Esophagus (tissue), 2 donors: ENCODE measurements at places on chromosomes 13 and 19. TPM values are rescaled to one million over a fixed set of nuclear protein-coding genes. Genes with fewer than 3 reads are reported as not detected.

Gene SBSN
- 1,191 TPM for polyA plus RNA-seq

Gene DLL3
- polyA plus RNA-seq = not detected

Gene ZNF880
- polyA plus RNA-seq = 5.7 TPM

Gene GAPDHS
- polyA plus RNA-seq = not detected

Gene NOVA2
- 1.0 TPM for polyA plus RNA-seq

Gene ZNF486
- polyA plus RNA-seq = 0.88 TPM

Gene ARHGAP33
- polyA plus RNA-seq = 20.8 TPM

Gene LRRC8E
- polyA plus RNA-seq = 4.7 TPM

Gene KCNJ14
- 0.54 TPM for polyA plus RNA-seq

Gene CCDC169
- polyA plus RNA-seq = 0.12 TPM

Gene CEACAM1
- polyA plus RNA-seq = 38.8 TPM

Gene CELF5
- 0.16 TPM for polyA plus RNA-seq

Gene BEST2
- 0.06 TPM for polyA plus RNA-seq

Gene SHISA7
- 0.01 TPM for polyA plus RNA-seq

Gene GSK3A
- polyA plus RNA-seq = 32.9 TPM

Gene ZNF563
- polyA plus RNA-seq = 1.7 TPM

Gene DPP9
- 24.3 TPM for polyA plus RNA-seq

Gene B3GNT8
- 42.9 TPM for polyA plus RNA-seq

Gene UBAC2
- polyA plus RNA-seq = 63.0 TPM

Gene ZNF254
- polyA plus RNA-seq = 3.9 TPM

Gene KIR2DL3
- not detected for polyA plus RNA-seq

Gene ANKRD24
- 0.21 TPM for polyA plus RNA-seq

Gene LEUTX
- 0.06 TPM for polyA plus RNA-seq

Gene SF3A2
- polyA plus RNA-seq = 55.3 TPM

Gene SERPINE3
- polyA plus RNA-seq = not detected

Gene SOX1
- not detected for polyA plus RNA-seq
